ENCODE measurements at places on chromosomes 3 and 15. TPM values are rescaled to one million over a fixed set of nuclear protein-coding genes. Genes with fewer than 3 reads are reported as not detected.

Gene SMAD6
- 10.6 TPM for total RNA-seq

Gene MRAS
- 2.4 TPM for total RNA-seq

Gene SH2D7
- not detected for total RNA-seq

Gene STRA6
- 83.6 TPM for total RNA-seq

Gene TPRG1
- total RNA-seq, result 1.9 TPM

Gene TEX55
- not detected for total RNA-seq

- no peaks in the 10 kb centered on the region for H3K36me3 ChIP-seq
- H3K4me1 ChIP-seq, result no peaks in the 10 kb centered on the region
- H3K27ac ChIP-seq, result no peak overlapping the region
- H3K27me3 ChIP-seq, result no peaks in the 10 kb centered on the region
Measured at GRCh38 chr3:190645932-190646460, 132.1 kb downstream of the IL1RAP start.

DNA sequence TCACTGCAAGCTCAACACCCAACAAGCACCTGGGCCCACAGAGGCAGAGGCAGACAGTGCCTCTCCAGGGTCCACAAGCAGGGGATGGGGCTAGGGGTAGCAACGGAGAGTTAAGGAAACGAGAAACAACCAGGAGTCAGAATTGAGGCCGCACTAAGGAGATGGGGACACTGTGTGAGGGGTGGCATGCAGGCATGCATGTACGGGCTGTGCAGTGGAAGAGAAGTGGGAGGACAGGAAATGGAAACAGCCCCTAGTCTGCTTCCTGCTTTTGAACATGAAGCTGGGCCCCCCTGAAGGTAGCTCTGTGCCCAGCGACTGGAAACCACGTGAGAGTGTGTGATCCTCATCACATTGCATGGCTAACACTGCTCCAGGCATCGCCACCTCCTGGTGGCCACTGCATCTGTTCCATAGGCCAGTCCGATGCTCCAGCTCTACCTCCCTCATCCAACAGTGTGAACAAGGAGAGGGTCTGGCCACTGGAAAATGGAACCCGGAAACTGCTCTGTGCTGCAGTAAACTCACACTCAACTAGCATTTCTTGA is 44.0 kb downstream of the XXYLT1 start:
- DNase-seq, result no peak
- H3K4me3 ChIP-seq, result no peak overlapping the region

DNA sequence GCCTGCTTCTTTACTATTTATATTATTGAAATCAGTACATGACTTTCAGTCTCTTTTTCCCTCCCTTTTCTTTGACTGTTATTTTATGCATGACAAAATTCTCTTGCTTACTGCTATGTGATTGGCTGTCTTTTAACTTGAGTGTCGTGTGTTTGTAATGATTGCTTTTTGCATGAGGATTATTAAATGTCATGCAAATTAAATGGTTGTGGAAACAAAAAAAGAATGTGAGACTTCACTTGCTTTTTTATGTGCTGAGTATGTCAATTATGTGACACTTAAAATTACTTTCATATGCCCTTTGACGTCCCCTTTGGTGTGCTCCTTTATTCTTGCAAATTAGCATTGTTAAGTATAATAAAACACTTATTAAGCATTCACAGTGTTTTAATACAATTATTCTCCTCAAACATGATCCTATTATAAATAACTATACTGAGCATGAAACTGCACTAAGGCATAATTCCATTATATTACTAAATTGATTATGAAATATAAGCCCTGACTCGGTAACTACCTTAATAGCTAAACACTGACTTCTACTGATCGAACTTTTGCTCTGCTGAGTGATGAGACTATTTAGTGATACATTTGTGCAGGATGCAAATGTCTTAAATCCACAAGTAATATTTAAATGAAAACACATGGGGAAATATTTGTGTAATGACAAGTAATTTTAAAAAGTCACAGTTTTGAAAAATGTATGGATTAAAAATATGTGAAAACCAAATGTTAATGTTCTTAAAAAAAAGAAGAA is 401.7 kb downstream of the NLGN1 start:
- H3K4me3 ChIP-seq, result no peak overlapping the region
- H3K4me1 ChIP-seq, result no peaks in the 10 kb centered on the region
- no peak overlapping the region for H3K27ac ChIP-seq
- H3K27me3 ChIP-seq, result no peaks in the 10 kb centered on the region

DNA sequence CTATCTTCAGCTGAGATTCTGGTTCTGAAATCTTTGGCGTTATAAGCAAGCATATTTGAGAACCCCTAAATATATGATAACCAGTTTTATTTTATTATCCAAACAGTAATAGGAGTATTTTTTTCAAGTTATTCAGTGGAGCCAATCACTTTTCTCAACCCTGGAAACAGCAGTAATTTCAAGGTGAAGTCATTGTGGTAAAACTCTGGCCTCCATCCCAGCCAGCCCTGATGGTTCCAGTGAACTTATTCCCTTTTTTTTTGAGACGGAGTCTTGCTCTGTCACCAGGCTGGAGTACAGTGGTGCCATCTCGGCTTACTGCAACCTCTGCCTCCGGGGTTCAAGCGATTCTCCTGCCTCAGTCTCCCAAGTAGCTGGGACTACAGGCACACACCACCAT is 545.4 kb upstream of the IL12A start:
- no peaks in the 10 kb centered on the region for H3K27me3 ChIP-seq
- no peak overlapping the region for H3K27ac ChIP-seq
- H3K36me3 ChIP-seq, result no peaks in the 10 kb centered on the region
- no peaks in the 10 kb centered on the region for H3K4me1 ChIP-seq
- no peak for DNase-seq

DNA sequence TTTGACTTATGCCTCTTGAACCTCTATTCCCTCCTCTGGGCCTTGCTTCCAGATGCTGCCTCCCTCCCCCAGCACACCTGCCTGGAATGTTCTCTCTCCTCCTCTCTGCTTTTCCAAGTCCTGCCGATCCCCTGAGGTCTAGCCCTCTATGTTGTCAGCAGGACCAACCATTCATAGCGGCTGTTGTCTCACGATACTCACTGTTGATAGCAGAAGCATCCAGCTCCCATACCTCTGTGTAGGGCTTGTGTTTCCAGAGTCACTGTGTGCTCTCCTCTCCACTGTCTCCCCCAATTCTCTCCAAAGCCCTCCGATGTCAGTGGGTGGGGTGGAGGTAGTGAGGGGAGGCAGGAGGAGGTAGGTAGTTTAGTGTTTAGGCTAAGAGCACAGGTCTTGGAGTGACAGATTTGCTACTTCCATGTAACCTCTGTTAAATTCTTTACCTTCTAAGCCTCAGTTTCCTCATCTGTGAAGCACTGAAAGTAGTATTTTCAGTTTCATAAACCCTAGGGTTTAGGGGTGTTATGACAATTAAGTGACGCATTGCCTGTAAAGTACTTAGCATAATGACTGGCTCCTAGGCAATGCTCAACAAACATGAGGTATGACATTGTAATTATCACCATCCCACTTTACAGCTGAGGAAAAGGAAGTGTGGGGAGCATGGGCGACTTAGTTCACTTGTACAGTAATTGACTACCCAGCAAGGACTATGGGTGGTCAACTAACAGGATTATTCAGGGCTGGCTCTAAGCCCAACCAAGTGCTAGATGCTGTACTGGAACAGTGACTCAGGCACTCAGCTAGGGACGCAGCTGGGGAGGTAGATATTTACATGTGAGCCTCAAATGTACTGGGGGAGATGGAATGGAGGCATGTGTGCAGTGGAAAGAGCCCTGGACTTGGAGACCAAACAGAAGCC is 122.8 kb downstream of the CACNA1D start:
- H3K27ac ChIP-seq, result no peak overlapping the region
- H3K4me3 ChIP-seq, result no peak overlapping the region
- DNase-seq, result no peak
- H3K4me1 ChIP-seq, result no peaks in the 10 kb centered on the region
- peaks cover 57% of the 10 kb centered on the region for H3K27me3 ChIP-seq

- H3K27ac ChIP-seq, result peak overlapping the region; percentile 83
- peak; percentile 53 for DNase-seq
- H3K27me3 ChIP-seq, result no peaks in the 10 kb centered on the region
- peaks cover 21% of the 10 kb centered on the region for H3K4me1 ChIP-seq
- no peaks in the 10 kb centered on the region for H3K36me3 ChIP-seq
- peak overlapping the region; percentile 58 for H3K4me3 ChIP-seq
Measured at GRCh38 chr3:32401556-32402081, 10.0 kb downstream of the CMTM7 start.

GRCh38 chr15:29541309-29541708 is 271.7 kb upstream of the NSMCE3 start:
- H3K27ac ChIP-seq, result no peak overlapping the region
- no peak overlapping the region for H3K4me3 ChIP-seq
- H3K27me3 ChIP-seq, result peaks cover 78% of the 10 kb centered on the region
- H3K36me3 ChIP-seq, result no peaks in the 10 kb centered on the region

GRCh38 chr3:178084938-178085816 is 451.1 kb upstream of the KCNMB2 start:
- H3K27me3 ChIP-seq, result no peaks in the 10 kb centered on the region
- peaks cover 8% of the 10 kb centered on the region for H3K4me1 ChIP-seq
- no peaks in the 10 kb centered on the region for H3K36me3 ChIP-seq
- no peak for DNase-seq

GRCh38 chr3:192422321-192422996 is 304.9 kb downstream of the FGF12 start:
- no peaks in the 10 kb centered on the region for H3K36me3 ChIP-seq
- DNase-seq, result peak; percentile 31
- H3K4me1 ChIP-seq, result peaks cover 9% of the 10 kb centered on the region

DNA sequence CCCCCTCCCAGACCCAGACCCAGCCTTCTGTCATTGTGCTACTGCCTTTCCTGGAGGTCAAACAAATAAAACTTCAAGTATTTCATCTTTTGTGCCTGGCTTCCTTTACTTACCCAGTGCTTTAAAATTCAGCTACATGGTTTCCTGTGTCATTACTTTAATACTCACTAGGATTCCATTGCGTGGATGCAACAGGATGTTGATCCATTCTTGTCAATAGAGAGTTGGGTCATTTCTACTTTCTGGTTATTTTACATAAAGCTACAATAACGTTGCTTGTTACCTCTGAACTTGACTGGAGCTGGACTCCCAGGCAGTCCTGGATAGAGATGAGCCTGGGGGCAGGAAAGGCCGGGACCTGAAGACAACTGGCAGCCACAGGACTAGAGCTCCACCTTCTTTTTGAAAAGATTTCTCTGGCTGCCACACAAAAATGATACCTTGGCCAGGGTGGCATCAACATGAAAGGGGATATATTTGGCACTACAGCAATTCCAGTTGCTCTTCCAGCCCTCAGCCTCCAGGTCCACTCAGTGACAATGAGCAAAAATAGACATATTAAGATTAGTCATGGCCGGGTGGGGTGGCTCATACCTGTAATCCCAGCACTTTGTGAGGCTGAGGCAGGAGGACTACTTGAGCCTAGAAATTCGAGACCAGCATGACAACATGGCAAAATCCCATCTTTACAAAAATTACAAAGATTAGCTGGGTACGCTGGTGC is 23.3 kb upstream of the HEG1 start:
- no peak for DNase-seq
- H3K4me3 ChIP-seq, result no peak overlapping the region
- peak overlapping the region; percentile 17 for H3K27ac ChIP-seq
- no peaks in the 10 kb centered on the region for H3K36me3 ChIP-seq
- H3K4me1 ChIP-seq, result peaks cover 23% of the 10 kb centered on the region

GRCh38 chr3:159451482-159451881 is 537.2 kb upstream of the IL12A start:
- no peak overlapping the region for H3K4me3 ChIP-seq
- DNase-seq, result no peak
- no peak overlapping the region for H3K27ac ChIP-seq
- H3K36me3 ChIP-seq, result no peaks in the 10 kb centered on the region

DNA sequence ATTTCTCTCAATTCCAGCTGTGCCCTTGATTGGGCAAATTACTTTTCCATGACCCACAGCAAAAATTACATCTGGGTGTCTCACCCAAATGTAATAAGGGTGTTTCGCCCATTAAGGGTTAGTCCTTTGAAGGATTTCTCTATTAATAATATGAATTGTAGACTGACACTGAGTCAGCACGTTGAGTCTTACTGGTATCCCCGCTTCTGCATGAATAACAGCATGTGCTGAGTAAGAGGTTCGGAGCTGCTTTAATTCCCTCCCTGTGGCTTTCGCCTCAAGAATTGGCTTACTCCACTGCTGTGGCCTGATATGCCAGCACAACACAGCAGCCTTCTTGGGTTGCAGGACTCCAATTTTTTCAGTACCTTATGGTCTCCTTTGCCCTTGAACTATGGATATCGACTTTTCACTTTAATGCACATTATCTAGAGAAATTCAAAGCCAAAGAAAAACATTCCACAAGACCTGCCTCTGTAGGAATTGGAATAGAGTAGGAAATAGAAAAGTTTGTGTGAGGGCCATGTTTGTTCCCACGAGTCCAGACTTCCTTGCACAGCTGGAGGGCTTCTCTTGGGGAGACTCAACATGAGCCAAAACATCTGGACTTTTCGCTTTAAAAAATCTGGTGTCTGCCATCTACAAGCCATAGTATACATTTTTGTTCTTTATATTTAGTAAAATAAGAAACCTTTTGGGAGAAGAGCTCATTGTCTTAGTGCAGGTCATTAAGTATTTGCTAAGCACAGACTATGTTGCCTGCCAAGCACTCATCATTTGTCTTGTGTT is 20.7 kb upstream of the ERC2 start:
- H3K4me1 ChIP-seq, result no peaks in the 10 kb centered on the region
- H3K27ac ChIP-seq, result no peak overlapping the region
- DNase-seq, result no peak
- H3K4me3 ChIP-seq, result no peak overlapping the region

All from PC-9 (cell line).